MM.1S (cell line): ENCODE measurements at places on chromosomes 16 and 17.

DNA sequence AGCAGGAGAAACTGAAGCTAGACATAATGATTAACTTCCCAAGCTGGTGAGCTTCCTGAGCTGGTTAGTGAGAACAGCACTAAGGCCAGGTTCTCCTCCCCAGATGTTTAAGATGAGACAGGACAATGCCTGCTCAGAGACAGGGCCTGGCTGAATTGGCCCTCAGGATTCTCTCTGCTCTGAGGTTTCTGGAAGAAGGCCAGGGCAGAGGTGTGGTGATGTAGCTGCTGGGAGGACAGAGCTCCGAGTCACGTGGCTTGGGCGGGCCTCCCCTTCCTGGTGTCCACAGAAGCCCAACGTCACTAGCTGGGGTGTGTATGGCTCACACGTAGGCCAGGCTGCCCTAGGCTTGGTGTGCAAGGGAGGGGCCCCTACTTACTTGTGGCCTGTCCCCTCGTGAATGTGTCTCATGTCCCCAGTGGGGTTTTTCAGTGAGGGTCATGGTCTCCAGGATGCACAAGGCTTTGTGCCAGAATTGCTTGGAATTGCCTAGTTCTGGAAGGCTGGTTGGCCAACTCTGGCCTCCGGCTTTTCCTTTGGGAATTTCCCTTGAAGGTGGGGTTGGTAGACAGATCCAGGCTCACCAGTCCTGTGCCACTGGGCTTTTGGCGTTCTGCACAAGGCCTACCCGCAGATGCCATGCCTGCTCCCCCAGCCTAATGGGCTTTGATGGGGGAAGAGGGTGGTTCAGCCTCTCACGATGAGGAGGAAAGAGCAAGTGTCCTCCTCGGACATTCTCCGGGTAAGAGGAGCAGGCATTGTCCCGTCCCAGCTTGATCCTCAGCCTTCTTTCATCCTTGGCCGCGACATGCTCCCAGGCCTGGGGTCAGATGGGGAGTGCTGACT is 3.4 kb downstream of the NOD2 start:
- peak; percentile 56 for DNase-seq

DNA sequence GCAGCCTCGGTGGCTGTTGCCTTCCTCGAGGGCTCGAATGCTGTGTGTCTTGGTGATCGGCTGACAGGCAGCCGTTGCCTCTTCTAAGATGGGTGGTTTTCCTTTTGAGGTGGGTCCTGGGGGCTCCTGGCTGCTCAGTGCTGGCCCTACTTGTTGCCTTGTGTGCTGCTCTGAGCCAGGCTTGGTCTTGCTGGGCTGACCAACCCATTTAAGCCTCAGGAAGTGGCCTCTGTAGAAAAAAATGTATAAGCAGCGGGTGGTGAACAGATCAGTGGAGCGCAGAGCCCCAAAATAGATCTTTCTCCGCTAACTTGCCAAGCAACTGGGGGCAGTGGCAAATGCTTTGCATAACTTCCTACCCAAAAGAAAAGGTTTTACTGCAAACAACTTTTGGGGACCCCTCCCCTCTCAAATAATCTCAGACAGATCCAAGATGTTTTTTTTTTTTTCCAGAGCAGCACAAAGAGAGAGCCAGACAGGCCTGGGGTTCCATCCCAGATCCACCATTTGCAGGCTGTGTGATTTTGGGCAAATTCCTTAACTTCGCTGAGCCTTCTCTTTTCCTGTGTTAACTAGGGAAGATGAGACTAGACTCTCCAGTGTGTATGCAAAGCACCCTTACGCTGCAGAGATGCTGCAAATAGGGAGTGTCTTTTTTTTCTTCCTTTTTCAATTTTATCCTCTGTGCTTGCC is 42.5 kb downstream of the PLCG2 start:
- peak; percentile 76 for DNase-seq

DNA sequence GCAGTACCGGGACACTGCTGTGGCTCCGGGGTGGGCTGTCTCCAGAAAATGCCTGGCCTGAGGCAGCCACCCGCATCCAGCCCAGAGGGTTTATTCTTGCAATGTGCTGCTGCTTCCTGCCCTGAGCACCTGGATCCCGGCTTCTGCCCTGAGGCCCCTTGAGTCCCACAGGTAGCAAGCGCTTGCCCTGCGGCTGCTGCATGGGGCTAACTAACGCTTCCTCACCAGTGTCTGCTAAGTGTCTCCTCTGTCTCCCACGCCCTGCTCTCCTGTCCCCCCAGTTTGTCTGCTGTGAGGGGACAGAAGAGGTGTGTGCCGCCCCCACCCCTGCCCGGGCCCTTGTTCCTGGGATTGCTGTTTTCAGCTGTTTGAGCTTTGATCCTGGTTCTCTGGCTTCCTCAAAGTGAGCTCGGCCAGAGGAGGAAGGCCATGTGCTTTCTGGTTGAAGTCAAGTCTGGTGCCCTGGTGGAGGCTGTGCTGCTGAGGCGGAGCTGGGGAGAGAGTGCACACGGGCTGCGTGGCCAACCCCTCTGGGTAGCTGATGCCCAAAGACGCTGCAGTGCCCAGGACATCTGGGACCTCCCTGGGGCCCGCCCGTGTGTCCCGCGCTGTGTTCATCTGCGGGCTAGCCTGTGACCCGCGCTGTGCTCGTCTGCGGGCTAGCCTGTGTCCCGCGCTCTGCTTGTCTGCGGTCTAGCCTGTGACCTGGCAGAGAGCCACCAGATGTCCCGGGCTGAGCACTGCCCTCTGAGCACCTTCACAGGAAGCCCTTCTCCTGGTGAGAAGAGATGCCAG is 12.9 kb downstream of the STH start:
- DNase-seq: no peak

DNA sequence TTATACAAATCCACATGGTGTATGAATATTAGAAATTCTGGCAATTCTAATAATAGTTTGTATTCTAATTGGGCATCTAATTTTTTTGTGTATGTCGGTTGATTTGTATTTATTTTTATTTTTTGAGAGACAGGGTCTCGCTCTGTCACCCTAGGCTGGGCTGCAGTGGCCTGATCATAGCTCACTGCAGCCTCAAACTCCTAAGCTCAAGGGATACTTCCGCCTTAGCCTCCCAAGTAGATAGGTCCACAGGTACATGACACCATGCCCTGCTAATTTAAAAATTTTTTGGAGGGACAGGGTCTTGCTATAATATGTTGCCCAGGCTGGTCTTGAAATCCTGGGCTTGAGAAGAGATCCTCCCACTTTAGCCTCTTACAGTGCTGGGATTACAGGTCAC is 104.6 kb downstream of the TRIM37 start:
- no peak for DNase-seq

- no peak for DNase-seq
These were observed 9.3 kb downstream of the CEP295NL start for GRCh38 chr17:78893684-78894083.

DNA sequence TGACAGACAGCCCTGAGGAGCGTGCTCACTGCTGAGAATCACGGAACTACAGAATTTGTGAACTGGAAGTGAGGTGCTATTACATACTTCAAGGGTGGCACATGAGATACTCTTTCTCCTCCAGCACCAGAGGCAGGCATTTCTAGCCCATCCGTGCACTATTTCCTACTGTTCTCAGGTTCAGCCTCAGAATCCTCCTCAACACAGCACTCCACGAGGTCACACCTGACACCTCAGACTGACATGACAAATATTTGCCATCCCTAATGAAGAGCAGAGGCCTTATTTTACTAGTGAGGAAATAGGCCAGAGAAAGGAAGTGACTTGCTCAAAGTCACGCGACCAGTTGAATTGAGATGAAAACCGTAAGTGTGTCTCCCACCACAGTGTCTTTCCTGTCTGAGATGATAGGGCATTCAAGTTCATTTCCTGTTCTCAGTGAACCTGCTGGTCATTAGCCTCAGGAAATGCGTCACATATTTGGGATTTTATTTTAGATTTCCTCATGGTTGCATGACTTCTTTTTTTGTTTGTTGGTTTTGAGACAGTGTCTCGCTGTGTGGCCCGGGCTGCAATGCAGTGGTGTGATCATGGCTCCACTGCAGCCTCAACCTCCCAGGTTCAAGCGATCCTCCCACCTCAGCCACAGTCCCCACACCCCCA is 23.6 kb downstream of the SEZ6 start:
- peak; percentile 87 for DNase-seq

- no peak for DNase-seq
These were observed 49.0 kb upstream of the METRNL start for GRCh38 chr17:83030432-83030831.

DNA sequence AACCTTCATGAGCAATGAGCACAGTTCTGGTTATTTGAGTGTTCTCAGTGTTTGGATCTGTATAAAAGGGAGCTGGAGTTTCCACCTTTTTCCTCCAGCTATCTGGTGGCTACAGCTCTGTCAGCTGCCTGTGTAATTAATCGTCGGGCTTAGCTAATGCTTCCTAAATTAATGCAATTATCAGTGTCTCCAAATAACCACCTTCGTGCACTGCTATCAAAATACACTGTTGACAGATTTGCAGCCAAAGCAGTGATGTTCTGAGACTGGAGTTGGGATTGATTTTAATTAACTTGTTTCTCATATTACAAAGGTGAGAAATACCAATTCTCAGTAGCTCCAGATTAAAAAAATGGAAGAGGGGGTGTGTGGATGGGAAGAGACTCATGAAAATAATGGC is 325.8 kb downstream of the CBLN1 start:
- DNase-seq: no peak

DNA sequence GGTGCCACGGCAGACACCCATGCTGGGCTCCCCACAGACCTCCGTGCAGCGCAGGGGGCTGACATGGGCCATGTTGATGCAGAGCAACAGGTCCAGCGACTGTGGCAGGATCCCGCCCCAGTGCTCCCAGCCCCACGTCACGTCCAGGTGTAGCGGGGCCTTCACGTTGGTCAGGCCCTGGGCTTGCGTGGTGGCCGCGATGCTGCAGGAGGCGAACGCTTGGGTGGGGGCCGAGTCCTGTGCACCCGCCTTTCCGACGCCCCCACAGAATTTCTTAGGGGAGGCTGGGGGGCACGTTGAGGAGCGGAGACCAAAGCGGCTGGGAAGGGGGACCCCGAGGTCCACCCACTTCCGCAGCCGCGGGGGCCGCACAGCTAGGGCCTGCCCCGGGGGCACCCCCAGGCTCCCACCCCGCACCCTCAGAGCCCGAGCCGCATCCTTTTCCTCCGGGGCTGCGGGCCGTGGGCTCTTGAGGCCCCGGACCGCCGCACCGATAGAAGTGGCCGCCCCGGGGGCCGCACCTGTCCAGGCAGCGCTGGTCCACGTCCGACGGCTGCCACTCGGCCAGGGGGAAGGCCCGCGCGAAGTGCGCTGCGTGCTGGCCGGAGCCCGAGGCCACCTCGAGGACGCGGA is 416 bp downstream of the METTL26 start:
- DNase-seq: no peak
